ENCODE measurements at places on chromosomes 16 and 17.

GRCh38 chr16:52411011-52411410 lies 135.9 kb downstream of the TOX3 start:
- no peak for DNase-seq

DNA sequence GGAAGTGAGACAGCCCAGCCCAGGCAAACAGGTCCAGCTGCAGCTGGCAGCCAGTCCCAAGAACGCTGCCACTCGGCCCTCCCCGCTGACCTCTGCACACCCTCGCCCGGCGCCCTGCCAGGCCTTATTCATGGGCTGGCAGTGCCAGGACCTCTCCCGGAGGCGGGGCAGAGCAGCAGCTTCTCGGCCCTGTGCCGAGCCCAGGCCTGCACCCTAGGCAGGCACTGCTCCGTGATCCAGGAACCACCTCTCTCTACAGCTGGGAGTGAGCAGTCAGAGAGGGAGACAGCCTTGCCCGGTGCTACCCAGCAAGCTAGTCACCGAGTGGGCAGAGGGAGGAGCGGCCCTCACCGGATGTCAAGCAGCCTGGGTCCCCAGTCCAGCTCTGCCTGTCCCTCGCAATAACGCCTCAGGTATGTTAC lies 79.9 kb upstream of the CBX4 start:
- DNase-seq: no peak

DNA sequence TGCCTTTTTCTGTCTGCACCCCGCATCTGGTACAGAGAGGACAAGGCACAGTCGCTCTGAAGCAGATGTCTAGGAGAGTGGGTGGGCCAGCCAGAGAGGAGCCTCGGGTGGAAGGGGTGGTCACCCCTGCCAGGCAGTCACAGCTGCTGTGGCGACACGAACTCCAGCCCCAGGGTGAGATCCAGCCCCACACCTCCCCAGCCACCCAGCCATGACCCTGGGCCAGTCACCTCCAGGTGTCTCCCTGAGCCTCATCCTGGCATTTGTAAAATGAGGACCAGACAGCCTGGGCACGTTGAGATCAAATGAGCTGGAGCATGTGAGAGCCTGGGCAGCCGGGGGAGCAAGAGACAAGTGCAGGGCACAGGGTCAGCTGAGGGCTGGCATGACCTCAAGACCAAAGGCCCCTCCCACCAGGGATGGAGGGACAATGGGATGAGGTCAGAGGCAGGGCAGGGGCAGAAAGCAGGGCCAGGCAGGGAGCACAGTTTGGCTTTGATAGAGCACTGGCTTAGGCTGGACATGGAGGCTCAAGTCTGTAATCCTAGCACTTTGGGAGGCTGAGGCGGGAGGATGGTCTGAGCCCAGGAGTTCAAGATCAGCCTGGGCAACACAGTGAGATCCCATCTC lies 7.7 kb downstream of the ADAM11 start:
- no peak for DNase-seq

GRCh38 chr16:54882556-54882955 lies 48.1 kb upstream of the IRX5 start:
- no peak for DNase-seq

- no peak for DNase-seq
These were observed 16.9 kb downstream of the RPH3AL start for GRCh38 chr17:335691-336090.

- no peak for DNase-seq
These were observed 5.5 kb upstream of the ZNF750 start for GRCh38 chr17:82845163-82845807.

GRCh38 chr17:54172096-54172984 lies 349.6 kb downstream of the KIF2B start:
- peak; percentile 27 for DNase-seq

GRCh38 chr17:5299383-5299782 lies 17.3 kb downstream of the RABEP1 start:
- DNase-seq: no peak

DNA sequence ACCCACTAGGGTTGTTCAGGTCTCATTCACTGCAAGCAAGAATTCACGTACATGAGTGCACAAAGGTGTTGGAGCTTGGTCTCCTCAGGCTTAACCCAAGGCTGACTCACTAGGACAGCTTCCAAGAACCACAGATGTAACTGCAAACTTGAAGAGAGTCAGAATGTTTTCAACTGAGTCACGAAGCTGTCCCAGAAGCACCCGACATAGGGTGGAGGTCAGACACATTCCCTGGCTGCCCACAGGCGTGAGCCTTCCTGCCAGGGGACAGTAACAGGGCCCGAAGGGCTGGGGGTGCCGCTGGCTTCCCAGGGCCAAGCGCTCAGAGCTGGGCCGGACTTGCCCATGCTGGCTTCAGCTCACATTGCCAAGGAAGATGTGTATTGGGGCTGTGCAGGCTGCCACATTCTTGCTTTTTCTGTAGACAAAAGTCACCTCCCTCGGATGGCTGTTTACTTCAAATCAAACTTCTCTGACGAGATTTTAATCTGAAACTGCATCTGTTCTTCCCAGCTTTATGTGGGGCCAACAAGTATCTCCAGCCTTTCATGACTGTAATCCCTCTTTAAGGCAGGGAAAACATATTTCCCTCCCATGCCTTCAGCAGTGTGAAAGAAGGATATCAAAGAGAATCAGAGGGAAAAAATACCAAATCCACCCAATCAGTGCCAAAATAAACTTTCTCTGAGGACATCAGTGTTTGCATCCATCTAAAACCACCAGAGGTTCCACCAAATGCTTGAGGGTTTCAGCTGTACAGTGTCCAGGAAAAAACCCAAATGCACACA lies 14.3 kb downstream of the CMTM3 start:
- DNase-seq: peak; percentile 93

GRCh38 chr16:25413975-25414374 lies 156.3 kb upstream of the ZKSCAN2 start:
- peak; percentile 41 for DNase-seq

DNA sequence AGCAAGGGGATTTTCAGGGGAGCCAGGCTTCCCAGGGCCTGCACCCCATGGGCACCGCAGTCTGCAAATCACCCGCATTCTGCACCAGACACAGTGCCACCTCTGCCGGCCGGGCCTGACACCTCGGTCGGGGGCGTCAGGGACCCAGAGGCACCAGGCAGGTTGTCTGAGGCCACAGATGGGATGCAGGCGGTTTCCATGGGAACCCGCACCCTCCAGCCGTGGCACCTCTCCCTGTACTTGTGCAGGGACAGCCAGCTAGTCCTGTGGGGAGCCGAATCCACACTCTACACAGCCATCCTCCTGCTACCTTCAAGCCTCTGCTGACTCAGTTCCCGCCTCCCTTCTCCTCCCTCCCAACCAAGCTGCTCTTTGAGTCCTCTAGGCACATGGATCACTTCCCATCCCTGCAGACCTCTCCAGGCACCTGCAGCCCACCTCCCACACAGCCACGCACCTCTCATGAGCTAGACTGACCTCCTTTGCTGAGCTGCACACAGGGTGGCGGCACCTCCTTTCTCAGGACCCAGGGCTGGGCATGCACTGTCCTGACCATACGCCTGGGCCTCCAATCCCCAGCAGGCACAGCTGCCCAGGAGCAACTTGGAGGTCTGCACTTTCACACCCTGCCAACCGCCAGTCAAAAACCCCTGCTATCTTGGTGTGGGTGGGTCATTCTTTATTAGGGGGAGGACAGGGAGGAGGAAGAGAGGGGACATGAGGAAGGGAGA lies 119.5 kb downstream of the C16orf78 start:
- DNase-seq: no peak

GRCh38 chr17:77476498-77476897 lies 335.7 kb downstream of the SEC14L1 start:
- no peak for DNase-seq

DNA sequence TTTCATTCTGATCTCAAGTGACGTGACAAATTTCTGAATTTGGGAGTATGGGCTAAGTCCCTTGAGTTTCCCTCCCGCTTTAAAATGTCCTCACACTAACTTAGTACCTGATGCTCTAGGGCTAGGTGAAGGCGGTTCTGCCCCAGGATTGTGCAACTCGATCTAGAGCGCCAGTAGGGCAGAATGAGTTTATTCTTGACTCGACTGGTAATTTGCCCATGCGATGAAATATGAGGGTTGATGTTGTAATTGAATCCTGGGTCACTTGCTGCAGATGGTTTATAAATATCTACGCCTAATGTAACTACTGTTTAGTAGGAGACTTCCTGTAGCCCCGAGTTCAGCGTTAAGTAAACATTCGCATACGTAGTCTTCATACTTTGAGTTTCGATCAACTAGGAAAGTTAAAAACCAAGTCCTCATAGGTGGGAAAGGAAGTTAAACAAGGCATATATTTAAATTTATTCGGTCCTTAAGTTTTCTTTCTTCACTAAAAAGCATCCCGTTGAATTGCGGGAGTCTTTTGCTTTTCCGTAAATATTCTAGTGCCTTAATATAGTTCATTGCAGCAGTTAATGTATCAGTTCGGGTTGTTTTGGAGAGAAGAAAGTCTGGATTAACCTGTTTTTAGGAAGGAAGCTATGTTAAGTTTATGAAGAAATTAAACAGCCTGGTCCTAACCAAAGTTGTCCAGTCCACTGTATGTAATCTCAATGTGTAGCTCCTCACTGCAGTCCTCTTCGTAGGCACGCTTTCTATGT lies 1.6 kb downstream of the CTCF start:
- peak; percentile 89 for DNase-seq

- DNase-seq: peak; percentile 59
These were observed 6.0 kb upstream of the TBC1D3B start for GRCh38 chr17:36182176-36183000.

- no peak for DNase-seq
These were observed 53.1 kb downstream of the PRMT7 start for GRCh38 chr16:68363658-68364521.

GRCh38 chr17:63480192-63480784 lies 3.4 kb downstream of the ACE start:
- DNase-seq: no peak

- peak; percentile 13 for DNase-seq
These were observed 37.6 kb upstream of the PIRT start for GRCh38 chr17:10875430-10875851.

GRCh38 chr17:39794249-39794970 lies 56.7 kb downstream of the GRB7 start:
- no peak for DNase-seq

- no peak for DNase-seq
These were observed 3.3 kb downstream of the RARA start for GRCh38 chr17:40312131-40312731.

GRCh38 chr17:77472468-77473310 lies 331.9 kb downstream of the SEC14L1 start:
- peak; percentile 60 for DNase-seq

DNA sequence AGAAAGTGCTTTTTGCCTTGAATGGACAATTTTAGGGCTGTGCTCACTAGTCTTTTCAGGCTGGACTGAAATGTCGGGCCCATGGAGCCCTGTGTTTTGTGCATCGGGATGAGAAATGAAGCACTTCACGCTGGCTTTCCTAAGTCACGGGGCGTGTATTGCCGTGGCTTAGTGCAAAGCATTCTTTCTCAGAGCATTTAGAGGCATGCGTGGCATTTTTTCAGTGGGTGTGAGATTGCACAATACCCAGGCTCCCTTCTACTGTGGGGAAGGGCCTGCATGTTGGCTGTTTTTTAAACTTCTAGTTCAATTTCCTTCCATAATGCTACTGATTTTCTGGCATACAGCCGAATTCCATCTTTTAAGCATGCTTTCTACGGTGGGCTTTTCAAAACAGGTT lies 12.6 kb upstream of the POLR3E start:
- DNase-seq: peak; percentile 68

- DNase-seq: no peak
These were observed 35.6 kb upstream of the MNT start for GRCh38 chr17:2436316-2436905.

- DNase-seq: no peak
These were observed 134.0 kb downstream of the MYO1D start for GRCh38 chr17:32742681-32743538.

DNA sequence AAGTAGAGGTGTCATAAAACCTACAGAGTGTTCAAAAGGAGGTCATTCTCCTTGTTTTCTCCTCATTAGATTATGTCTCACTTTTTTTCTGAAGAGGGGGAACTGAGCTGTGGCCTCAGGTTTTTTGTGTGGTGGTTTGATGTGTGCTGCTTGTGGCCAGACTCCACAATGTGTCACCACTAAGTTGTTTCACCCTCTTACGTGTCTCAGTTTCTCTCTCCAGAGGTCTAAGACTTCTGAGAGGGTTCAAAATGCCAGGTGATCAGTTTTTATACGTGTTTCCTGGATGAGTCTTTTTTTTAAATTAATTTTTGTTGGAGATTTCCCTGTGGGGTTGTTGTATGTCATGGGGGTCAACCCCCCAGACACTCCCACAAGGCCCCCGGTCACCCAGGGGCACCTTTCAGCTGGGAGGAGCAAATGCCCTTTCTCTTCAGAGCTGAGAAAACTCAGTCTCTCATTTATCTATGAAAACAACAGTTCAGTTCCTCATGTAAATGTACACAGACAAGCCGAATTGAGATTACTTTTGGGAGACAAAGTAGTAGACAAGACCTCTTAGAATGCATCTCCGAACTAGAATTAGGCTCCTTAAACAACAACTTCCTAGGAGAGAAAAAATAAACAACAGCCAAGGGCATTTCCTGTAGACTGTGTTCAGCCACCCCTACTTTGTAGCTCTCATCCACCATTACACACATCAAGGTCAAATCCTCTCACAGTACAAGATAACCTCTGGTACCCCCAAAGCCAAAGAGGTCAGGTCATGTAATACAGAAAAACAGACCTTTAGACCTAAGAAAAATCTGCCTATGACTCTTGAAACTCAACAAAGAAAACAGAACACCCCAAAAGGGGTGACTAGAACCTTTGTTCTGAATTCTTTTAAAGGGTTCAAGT lies 23.9 kb upstream of the TMEM98 start:
- no peak for DNase-seq

DNA sequence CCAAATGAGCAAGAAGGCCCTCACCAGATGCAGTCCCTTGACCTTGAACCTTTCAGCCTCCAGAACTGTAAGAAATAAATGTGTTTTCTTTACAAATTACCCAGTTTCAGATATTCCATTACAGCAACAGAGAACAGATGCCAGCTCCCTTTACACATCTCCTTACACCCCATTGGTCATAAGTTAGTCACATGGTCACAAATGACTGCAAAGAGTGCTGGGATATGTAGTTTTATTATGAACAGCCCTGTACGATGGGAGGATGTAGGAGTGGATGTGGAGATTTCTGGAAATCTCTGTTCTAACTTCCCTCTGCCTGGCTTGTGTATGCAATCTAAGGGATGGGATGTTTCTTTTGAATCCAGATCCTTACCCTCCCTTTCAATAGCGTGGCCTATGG lies 13.3 kb upstream of the RPL38 start:
- peak; percentile 48 for DNase-seq

- DNase-seq: no peak
These were observed 197.6 kb downstream of the NTN1 start for GRCh38 chr17:9218911-9219310.

DNA sequence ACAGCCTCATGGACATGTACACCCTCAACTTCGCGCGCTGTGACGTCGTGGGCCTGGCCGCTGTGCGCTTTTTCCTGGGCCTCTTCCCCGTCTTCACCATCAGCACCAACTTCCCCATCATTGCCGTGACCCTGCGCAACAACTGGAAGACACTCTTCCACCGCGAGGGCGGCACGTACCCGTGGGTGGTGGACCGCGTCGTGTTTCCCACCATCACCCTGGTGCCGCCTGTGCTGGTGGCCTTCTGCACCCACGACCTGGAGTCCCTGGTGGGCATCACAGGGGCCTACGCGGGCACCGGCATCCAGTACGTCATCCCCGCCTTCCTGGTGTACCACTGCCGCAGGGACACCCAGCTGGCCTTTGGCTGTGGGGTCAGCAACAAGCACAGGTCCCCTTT lies 23.5 kb downstream of the GRIN2C start:
- DNase-seq: no peak

GRCh38 chr17:1695365-1695764 lies 10.7 kb upstream of the PRPF8 start:
- no peak for DNase-seq

GRCh38 chr16:80693553-80693952 lies 110.8 kb downstream of the CDYL2 start:
- no peak for DNase-seq

GRCh38 chr17:1597861-1598342 lies 30.7 kb downstream of the SLC43A2 start:
- no peak for DNase-seq

All from adipocyte (in vitro differentiated cells).